ENCODE measurements at places on chromosomes 6 and 20.

DNA sequence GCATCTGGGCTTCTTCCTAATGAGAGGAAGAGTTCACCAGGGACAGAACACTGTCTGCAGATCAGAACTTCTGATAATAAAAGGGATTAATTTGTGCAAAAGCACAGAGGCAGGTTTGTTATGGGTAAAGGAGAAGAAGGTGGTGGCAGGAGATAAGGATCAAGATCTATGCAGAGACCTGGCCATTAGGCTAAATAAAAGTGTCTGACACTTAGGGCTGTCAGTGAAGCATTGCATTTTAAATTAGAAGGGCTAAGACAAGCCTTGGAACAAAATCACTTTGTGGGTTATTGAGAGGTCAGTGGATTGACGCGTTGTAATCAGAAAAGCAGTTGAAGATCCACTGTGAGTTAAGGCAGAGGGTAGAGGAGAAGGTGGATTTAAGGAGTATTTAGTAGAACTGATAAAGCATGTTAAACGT lies 76.8 kb downstream of the MAP3K4 start:
- no peak for DNase-seq

- DNase-seq = no peak
Measured at GRCh38 chr6:81382852-81383251, 369.6 kb downstream of the TENT5A start.

DNA sequence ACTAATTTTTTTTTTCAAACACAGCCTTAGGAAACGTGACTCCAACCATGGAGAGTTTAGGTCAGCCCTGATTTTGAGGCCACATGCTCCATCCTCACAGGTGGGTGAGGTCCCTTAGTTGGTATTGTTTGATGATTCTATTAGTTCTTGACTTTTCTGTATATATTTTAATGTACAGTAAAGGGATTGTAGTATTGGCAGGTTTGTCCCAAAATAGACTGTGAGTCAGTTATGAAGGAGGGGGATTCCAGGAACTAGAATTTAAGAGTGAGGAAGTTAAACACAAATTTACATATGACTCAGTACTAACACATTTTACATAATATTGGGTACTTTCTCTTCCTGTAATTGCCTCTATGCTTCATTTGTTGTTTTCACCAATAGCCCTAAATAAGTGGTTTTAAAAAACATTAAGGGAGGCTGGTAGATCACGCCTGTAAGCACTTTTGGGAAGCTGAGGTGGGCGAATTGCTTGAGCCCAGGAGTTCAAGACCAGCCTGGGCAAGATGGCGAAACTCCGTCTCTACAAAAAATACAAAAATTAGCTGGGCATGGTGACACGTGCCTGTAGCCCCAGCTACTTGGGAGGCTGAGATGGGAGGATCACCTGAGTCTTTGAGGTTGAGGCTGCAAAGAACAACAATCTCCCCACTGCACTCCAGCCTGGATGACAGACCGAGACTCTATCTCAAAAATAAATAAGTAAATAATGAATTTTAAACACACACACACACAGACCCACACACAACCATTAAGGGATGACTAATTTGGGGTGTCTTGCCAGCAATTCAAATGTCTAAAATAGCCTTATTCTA lies 81.8 kb downstream of the SGK1 start:
- DNase-seq = peak; percentile 59

DNA sequence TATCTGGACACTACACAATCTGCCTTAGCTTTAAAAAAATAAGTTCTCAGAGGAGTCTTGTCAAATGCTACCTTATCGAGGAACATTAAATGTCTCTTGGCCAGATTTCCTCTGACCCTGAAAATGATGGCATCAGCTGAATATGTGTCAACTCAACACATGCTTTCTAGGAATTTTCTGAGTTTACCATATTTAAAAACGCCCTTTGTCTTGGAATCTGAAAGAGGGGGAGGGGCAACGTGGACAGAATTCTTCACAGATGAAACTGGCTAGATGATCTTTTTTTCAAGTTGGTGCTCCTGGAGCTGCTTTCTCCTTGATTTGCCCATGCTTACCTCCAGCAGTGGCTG lies 5.1 kb downstream of the SOX4 start:
- peak; percentile 24 for DNase-seq

DNA sequence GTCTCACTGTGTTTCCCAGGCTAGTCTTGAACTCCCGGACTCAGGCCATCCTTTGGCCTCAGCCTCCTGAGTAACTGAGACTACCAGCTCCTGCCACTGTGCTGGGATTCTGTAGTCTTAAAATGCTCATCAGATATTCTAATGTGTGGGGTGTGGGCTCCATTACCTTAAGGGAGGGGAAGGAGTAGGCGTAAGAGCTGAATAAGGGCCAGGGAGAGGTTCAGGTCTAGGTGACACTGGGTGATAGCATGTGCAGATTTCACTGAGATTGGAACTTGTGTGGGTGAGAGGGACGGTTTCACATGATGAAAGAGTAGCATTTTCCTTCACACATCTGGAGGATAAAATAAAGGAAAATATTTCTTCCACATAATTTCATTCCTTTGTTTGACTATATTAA lies 8.5 kb downstream of the AKAP12 start:
- DNase-seq = no peak

DNA sequence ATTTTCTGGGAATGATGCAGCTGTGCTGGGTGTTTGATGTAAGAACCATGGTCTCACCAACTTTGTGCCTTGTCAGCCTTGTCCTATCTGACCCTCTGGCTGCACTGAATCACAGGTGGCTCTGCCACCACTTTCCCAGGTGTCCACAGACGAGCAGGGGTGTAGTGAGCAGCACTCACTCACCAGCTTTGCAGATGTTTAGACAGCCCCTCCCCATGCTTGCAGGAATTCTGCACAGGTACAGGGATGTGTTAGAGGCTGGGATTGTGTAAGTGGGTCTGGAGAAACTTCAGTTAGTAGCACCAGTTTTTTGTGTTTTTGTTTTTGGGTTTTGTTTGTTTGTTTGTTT lies 88.2 kb upstream of the NAA20 start:
- DNase-seq = no peak

DNA sequence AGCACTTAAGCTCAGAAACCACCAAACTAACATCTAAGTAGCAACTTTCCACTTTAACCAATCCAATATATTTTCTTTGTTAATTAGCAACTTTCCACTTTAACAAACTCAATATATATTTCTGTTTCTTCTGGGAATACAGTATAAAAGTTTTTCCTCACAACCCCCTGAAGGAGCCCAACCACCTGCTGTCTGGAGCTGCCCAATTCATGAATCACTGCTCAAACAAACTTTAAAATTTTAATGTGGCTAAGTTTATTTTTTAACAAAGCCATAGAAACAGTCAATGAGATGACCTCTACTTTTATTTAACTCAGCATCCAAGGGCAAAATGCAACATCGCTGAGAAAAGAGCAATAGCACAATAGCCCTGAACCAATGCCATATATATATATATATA lies 500.1 kb downstream of the EPM2A start:
- no peak for DNase-seq

DNA sequence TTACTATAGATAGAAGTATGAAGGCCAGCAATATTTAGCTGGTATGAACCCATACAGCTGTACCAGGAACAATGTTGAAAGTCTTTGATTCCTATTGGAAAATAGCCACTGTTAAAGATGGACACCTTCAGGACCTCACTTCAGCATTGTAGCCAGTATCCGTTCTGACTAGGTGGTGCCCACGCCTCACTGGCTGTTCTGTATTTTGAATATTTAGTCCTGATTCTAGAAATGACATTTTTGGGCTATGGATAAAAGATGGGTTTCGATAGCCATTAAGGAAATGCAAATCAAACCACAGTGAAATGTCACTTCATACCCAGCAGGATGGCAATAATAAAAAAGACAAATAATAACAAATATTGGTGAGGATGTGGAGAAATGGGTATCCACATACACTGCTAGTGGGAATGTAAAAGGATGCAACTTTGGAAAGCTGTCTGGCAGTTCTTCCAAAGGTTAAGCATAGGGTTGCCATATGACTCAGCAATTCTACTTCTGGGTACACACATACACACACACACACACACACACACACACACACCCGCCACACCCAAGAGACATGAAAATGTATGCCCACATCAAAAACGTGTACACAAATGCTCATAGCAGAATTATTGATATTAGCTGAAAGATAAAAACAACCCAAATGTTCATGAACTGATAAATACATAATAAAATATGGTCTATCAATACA lies 56.8 kb downstream of the UTRN start:
- DNase-seq = no peak

DNA sequence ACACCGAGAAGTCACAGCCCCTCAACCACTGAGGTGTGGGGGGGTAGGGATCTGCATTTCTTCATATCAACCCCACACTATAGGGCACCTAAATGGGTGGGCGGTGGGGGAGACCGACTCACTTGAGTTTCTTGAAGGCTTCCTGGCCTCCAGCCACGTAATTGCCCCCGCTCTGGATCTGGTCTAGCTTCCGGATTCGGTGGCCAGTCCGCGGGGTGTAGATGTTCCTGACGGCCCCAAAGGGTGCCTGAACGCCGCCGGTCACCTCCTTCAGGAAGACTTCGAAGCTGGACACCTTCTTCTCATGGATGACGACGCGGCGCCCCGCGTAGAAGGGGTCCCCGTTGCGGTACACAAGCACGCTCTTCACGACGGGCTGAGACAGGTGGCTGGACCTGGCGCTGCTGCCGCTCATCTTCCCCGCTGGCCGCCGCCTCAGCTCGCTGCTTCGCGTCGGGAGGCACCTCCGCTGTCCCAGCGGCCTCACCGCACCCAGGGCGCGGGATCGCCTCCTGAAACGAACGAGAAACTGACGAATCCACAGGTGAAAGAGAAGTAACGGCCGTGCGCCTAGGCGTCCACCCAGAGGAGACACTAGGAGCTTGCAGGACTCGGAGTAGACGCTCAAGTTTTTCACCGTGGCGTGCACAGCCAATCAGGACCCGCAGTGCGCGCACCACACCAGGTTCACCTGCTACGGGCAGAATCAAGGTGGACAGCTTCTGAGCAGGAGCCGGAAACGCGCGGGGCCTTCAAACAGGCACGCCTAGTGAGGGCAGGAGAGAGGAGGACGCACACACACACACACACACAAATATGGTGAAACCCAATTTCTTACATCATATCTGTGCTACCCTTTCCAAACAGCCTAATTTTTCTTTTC lies at the start of gene DCDC2:
Gene DCDC2 (minus strand): TSS at position 724 of the 883 bp plus-strand sequence. CDS start 309 bp downstream, at position 415.
- DNase-seq = peak; percentile 91

GRCh38 chr6:148599967-148600426 lies 146.8 kb upstream of the UST start:
- no peak for DNase-seq

GRCh38 chr20:9590189-9590588 lies 75.8 kb downstream of the LAMP5 start:
- DNase-seq = no peak

DNA sequence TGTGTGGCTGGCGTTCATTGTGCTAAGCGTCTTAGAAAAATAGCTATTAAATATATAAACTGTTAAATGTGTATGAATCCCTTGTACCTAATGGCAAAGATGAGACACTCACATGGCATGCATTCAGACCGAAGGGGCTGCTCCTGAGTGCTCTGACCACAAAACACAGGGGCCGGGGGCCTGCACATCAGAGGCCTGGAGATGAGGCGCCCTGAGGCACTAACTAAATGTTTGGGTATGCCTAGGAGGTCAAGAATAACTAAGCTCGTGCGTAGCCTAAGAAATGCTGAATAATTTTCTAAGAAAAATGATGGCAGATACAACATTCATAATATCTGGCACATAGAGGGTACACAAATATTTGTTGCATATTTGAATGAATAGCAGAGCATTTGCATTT lies 92.5 kb downstream of the PSMB1 start:
- no peak for DNase-seq

- DNase-seq = no peak
Measured at GRCh38 chr6:52503323-52503747, 73.5 kb downstream of the TRAM2 start.

- DNase-seq = no peak
Measured at GRCh38 chr6:35388772-35389352, 46.5 kb downstream of the PPARD start.

GRCh38 chr6:5276581-5276980 lies 15.3 kb downstream of the FARS2 start:
- no peak for DNase-seq

DNA sequence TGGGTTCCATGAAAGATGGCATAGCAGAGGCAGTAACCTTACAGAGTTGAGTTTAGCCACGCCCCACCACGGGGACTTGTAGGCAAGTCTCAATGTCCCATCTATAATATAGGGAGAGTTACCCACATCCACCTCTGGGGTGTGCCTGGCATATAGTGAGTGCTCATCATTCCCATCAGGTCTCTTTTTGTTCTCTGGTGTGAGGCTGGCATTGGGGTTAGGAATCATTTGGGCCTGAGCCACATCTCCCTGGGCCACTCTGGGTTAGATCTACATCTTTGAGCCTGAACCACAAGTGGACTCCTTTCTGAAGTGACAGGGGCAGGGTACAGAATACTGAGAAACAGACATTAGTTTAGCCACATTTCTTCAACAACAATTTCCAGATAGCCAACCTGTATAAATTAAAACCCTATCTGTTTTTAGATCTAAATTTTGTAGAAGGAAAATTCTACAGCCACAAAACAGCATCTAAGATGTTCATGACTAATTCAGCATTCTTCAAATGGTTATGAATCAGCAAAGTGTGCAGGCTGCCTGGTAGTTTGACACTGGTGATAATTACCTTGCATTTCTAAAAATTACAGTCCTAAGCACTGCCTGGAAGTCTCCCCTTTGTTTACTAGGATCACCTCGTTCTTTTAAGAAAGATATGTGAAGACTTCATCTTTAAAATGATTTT lies 20.1 kb downstream of the RNF24 start:
- peak; percentile 27 for DNase-seq

GRCh38 chr20:13723011-13723410 lies 61.7 kb downstream of the ESF1 start:
- DNase-seq = no peak

DNA sequence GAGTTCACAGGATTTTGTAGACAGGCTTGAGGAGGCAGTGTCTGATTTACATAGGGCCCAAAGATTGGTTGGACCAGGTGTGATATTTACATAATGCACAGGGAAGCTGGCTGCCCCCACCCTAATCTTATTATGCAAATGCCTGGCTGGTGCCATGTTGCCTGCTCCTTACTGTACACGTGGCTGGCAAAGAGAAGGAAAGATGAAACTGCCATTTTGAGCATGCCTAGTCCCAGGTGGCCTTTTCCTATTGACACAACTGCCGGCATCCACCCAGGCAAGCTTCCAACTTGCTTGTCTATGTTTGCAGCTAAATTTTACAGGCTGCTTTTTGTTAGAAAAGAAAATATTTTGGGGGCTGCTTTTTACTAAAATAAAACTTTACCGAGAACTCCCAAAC lies 174.6 kb downstream of the LMBRD1 start:
- DNase-seq = no peak

DNA sequence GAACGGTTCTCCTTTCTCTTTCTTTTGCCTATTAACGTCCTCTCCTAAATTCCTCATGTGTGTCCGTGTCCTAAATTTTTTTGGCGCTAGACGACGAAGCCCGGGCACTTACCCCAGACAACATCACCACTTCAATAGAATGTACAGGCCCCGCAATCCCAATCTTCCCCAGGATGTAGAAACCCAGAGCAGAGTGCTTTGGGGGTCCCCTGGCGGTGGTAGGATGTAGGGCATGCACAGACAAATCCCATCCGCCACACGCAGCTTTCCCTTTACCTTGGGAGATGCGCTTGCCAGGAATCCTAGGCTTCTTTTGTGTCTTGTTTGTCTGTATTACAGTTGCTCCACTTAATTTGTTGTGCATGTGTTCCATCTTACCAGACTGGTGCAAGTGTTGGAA lies 417.3 kb upstream of the ARID1B start:
- DNase-seq = no peak

- no peak for DNase-seq
Measured at GRCh38 chr6:49082611-49083010, 380.4 kb downstream of the MMUT start.

Measured in kidney glomerular epithelial cell (primary cell).